Hippocampal formation (tissue), 2 donors: ENCODE measurements at places on chromosomes 11 and 22.
A peak's percentile ranks its signal among the peaks of the same experiment; 100 is the strongest.

DNA sequence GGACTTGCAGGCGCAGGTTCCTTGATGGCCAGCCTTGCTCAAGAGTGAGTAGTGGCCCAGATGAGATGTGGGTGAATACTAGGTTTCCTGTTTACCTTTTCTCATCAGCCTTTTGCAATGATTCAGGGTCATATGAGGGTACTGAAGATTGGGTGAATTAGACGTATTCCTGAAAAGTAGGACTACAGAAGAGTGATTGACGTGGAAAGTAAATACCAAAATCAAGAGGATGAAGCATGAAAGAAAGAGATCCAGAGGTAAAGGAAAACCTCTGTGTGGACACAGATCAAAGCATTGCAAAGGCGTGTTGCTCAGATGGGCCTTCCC, 59.9 kb downstream of the CYB5R2 start:
- DNase-seq = no peak

DNA sequence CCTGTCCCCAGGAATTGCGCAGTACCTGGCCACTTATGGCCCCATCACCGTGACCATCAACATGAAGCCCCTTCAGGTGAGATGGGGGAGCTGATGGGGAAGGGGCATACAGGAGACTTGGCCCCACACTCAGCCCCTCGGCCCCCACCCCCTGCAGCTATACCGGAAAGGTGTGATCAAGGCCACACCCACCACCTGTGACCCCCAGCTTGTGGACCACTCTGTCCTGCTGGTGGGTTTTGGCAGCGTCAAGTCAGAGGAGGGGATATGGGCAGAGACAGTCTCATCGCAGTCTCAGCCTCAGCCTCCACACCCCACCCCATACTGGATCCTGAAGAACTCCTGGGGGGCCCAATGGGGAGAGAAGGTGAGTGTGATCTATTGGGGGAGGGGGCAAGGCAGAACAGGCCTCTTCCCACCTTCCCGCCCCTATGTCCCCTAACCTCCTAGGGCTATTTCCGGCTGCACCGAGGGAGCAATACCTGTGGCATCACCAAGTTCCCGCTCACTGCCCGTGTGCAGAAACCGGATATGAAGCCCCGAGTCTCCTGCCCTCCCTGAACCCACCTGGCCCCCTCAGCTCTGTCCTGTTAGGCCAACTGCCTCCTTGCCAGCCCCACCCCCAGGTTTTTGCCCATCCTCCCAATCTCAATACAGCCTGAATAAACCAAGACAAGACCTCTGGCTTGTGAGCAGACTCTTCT, 3.6 kb downstream of the CTSW start:
- DNase-seq = no peak

GRCh38 chr11:79482800-79483199, 42.0 kb upstream of the TENM4 start:
- DNase-seq = peak; percentile 1

- no peak for DNase-seq
These were observed 56.7 kb downstream of the SHISAL1 start for GRCh38 chr22:44256085-44256484.

GRCh38 chr11:67311556-67312082, 8.3 kb downstream of the SSH3 start:
- DNase-seq = no peak

DNA sequence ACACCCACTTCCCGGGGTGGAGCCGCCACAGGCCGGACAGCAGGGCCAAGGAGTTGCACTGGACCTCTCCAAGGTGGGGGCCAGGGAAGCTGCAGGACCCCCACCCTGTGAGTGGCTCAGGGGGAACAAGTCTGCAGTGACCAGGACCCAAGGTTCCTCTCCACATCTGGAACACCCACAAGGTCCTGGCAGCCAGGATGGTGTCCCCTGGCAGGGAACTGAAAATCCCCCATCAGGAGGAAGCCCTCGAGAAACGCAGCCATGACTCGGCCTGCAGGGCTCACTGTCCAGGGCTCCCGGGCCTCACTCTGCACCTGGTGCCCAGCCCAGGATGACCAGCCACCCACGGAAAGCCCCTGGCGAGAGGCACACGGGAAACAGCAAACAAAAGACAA, 11.5 kb downstream of the RNH1 start:
- DNase-seq = no peak

DNA sequence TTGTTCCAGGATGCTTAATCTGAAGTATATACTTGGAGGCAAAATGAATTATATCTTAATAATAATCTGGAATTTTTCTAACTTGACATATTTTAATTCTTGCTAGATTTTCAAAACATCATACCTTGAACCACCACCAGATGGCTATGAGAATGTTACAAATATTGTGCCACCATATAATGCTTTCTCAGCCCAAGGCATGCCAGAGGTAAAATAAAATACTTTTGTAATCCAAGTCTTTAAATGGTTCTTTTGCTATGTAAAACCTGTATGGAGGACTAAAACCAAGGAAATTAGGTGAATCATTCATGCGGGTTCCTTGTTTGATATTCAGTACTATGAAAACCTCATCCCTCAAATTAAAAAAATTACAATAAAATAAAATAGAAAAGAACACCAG, 14.4 kb downstream of the NAALAD2 start:
- DNase-seq = no peak

DNA sequence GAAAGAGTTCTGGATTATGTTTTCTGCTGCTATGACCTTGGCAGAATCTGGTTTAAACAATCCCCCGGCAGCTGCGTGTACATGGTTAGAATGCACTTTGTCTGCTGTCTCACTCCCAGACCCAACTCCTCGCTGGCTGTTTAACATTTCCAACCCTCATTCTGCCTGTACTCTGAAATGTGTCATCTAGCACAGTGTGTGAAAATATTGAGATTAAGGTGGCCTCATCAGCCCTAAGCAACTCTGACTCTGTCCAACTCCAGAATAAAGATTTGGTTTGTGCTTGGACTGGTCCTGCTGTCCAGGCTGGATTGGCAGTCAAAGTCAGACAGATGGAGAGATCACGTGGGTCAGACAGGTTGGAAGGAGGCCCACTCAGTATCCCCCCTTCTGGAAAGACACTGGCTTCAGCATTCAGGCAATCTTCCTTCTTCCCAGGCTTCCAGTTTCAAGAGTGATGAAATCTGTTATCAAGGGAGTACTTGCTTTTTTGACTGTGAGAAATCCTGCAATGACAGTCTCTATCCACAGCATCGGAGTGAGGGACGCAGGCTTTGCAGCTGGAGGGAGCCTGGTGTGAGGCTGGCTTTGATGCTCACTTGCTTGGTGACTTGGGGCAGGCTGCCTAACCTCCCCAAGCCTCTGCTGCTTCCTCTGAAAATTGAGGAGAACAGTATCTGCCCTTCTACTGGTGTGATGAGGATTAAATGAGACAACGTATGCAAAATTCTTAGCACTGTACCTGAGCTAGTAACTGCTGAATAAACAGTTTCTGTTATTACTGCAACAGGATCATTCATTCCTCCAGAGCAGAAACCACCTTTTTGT, 29.8 kb downstream of the ABTB2 start:
- peak; percentile 53 for DNase-seq
